ENCODE measurements at places on chromosomes 6 and 20.

- peak; percentile 51 for DNase-seq
Measured at GRCh38 chr6:15491255-15491985, 171.4 kb downstream of the DTNBP1 start.

- DNase-seq: peak; percentile 81
Measured at GRCh38 chr6:2688401-2689064, 62.2 kb downstream of the MYLK4 start.

DNA sequence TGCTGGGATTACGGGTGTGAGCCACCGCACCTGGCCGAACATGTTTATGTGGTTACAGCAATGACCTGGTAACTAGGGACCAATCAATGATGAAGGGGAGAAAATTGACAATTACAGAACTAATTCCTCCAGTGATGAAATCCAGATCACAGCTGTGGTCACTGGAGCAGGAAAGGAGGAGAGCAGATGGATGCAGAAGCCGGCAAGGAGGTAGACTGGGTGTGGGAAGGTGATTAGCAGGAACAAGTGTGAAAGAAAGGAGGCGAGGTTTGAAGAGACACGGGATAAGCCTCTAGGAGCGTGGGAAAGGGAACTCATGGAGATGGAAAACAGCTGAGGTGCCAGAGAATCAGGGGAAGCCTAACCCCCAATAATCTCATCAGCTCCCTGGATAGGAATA lies 17.2 kb upstream of the SPAG4 start:
- DNase-seq: no peak

GRCh38 chr6:116579143-116579542 lies 7.8 kb downstream of the RWDD1 start:
- no peak for DNase-seq

- DNase-seq: no peak
Measured at GRCh38 chr6:150005761-150006651, 19.3 kb downstream of the RAET1L start.

DNA sequence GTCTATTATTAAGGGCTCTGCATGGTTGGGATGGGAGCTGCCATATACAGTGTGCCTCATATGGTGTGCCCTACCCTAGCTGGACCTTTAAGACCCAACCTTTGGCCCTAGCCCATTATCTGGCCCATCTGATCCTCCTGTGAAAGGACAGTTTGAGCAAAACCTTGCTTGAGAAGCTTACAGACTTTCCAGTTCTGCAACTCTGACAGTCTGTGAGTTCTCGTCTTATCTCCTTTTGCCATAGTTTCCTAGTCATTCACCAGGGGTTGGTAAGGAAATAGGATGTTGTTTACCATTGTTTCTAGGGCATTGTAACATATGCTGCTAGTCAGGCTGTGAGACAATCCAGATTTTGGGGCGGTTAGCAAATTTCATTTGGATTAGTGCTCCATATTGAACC lies 17.2 kb downstream of the CTNNBL1 start:
- DNase-seq: no peak

DNA sequence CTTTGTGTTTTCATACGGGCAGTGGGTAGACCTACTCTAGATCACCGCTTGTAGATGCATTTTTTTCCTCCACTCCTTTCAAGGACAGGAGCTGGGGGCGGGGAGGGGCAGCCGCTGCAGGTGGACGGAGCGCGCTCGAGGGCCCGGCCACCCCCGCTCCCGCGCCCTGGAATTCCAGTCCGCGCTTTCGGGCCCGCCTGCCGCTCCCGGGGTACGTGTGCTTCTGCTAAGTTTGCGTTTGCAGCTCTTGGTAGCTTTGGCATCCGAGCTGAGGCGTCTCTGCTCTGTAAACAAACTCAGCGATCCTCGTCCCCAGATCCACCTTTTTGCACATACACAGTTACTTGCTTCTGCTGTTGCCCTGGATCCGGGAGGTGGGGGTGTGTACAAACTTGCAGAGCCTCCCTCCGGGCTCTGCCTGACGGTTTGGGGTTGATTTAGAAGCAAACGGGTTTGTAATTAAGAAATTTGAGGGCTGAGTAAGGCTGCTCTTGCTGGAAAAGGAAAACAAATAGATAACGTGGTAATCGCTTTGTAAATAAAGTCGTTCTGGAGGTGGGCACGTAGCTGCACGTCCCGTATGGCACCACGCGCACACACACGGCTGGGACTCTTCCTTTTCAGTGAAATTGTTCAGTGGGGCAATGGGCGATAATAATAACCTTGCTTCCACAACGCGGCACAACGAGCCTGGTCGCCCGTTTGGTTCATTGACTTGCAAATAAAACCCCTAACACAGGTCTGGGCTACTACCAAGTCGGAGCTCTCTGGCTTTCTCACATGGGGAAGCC lies 973 bp upstream of the CITED2 start:
- peak; percentile 97 for DNase-seq

DNA sequence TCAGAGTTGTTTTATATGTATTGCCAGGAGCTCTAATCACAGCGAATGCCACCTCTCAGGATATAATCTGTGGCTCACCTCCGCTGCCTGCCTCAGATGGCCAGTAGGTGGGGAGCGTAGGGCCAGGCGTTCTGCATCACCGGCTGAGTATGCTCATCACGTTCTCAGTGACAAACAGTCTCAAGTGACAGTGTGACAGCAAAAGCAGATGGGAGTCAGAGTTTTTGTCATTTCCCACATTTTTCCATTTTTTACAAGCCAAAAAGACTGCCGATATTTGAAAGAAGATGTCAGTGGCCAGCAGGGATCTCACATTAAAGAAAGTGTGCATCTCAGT lies 208.7 kb downstream of the ALDH8A1 start:
- no peak for DNase-seq

DNA sequence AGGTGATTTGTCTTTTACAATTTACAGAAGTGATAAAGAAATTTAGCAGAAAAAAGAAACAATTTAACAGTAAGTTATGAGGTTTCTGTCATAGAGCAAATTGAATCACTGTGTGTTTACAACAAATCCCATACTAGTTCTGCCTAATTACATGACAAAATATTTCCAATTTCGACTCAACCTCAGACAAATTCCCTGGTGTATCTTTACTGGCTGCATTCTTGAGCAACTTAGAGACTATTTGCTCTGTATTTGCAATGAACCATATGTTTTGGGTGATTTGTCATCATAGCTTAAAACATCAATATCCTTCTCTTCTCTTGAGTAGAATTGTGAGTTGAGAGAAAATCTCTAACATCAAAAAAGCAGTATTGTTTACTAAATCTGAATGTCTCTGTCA lies 128.7 kb downstream of the SIM1 start:
- DNase-seq: no peak

- no peak for DNase-seq
Measured at GRCh38 chr20:34355427-34355826, 7.6 kb upstream of the ITCH start.

DNA sequence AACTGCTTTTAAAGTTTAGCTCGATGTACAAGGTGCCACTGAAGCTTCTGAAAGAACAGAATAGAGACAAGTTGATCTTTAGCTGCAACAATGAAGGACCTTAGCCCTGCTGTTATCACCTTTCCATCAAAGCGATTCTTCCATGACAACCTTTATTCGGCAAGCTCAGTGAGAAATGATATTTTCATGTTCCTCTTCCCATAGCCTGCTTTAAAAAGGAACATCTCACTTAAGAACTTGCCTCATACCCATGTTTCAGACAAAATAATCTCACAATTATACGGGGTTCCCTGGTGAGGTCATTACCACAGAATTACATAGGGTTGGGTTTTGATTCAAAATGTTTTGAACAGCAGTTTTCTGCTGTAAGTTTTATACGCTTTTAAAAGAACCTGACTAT lies 264.2 kb downstream of the THBS2 start:
- DNase-seq: peak; percentile 41

DNA sequence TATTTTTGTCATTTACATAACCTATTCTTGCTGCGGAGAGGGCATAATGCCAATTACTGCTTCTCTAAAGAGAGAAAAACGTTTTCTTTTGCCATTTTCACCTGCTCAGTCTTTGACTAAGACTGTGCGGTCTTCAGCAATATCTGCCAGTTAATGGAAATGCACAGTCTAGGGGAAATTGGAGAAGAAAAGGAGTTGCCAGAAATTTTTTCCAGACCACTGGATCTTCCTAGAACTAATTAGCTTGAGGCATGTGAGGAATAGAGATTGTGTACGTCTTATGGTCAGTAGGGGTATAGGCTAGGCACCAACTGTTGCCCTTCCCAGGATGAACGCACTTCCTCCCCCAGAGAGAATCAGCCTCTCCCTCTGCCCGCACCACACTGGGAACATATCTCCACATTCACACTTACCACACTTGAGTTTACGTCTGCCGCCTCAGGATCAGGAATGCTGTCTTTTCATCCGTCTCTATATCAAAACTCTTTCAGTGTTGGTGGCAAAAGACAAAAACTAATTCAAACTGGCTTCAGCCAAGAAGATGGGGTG lies 67.9 kb upstream of the E2F3 start:
- no peak for DNase-seq

DNA sequence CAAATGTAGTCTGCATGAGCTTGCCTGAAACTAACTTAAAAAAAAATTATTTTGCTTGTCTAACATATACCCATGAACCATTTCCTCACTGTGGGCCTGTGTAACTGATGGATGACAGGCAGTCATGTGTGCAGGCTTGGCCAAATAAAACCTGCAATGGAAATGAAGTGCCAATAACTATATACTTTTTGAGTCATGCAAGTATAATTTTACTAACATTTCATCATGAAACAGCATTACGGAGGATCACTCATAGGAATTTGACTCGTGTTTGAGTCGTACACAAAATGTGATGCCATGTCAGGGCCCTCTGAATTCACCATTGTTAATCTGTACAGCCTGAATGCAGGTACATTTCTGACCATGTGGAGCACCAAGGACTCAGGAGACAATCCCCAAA lies 46.6 kb downstream of the HDDC2 start:
- no peak for DNase-seq

DNA sequence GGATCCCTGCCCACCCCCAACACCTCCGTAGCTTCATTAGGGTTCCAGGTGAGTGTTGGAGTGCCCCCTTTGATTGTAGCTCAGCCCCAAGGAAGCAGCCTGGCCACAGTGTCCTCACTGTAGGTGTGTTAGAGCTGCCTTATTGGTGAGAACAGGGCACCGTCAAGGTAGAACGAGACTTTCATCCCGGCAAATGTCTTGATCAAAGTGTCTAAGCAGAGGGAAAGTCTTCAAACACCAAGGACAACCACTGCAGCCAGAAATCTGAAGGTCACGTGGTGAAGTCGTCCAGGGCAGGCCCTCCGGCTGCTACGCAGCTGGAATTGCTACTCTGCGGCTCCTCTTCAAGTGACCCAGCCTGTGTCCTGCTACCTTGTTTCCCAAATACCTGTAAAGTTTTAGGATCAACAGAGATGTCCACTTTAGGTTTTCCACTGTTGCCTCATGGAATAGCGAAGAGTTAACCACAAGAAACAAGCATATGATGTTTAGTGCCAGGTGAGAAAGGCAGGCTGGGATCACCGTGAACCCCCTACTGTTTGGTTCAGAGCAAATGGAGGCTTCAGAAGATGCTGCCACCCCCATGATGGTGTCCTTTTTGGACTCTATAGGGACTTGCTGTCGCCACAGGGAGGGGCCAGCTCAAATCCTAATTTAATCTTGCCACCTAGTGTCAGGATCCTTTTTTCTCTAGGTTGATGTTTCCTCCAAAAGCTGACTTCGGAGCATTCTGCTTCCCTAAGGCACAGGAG lies 1.7 kb upstream of the DLL1 start:
- DNase-seq: peak; percentile 16

GRCh38 chr6:5598123-5598522 lies 336.8 kb downstream of the FARS2 start:
- DNase-seq: no peak

DNA sequence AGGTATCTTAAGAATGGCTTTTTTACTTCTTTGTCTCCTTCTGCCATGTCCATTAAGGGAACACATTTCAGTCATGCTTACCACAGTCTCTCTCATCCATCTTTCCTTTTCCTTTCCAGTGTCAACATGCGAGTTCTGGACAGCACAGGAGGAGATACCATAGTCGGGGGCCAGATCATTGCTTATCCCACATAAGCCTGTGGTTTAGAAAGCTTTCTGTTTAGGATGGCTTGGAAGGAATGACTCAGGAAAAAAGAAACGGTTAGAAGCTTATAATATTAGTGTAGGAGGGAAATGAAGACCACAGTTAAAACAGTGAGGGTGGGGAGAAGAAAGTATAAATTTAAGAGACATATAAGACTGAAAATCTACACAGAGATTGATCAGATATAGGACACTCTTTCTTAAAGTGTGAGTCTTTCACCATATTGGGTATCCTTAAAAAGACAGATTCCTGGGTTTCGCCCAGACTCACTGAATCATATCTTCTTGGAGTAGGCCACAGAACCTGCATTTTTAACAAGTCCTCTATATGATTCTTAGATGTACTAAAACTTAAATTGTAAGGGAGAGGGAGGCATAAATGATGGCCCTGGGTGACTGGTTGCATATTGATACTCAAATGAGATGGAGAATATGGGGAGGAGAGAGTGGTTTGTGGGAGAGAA lies 36.1 kb downstream of the DSE start:
- peak; percentile 16 for DNase-seq

DNA sequence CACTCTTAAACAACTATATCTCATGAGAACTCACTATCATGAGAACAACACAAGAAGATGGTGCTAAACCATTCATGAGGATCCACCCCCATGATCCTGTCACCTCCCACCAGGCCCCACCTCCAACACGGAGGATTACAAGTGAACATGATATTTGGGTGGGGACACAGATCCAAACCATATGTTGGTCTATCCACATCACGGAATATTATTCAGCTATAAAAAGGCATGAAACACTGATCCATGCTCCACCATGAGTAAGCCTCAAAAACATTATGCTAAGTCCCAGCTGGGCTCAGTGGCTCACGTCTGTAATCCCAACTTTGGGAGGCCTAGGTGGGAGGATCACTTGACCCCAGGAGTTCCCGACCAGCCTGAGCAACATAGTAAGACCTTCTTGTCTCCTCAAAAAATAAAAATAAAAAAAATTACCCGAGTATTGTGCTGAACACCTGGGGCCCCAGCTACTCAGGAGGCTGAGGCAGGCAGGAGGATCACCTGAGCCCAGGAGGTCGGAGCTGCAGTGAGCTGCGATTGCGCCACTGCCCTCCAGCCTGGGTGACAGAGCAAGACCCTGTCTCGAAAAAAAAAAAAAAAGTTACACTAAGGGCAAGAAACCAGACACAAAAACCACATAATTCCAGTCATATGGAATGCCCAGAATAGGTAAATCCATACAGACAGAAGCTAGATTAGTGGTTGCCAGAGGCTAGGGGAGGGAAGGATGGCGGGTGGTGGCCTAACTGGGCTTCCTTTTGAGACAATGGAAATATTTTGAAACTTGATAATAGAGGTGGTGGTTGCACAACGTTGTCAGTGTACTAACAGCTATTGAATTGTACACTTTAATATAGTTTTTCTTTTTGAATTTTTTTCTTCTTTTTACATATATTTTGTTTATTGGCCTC lies 43.1 kb downstream of the ZNF217 start:
- peak; percentile 35 for DNase-seq

- no peak for DNase-seq
Measured at GRCh38 chr6:31763619-31763940, 1.1 kb downstream of the SAPCD1 start.

DNA sequence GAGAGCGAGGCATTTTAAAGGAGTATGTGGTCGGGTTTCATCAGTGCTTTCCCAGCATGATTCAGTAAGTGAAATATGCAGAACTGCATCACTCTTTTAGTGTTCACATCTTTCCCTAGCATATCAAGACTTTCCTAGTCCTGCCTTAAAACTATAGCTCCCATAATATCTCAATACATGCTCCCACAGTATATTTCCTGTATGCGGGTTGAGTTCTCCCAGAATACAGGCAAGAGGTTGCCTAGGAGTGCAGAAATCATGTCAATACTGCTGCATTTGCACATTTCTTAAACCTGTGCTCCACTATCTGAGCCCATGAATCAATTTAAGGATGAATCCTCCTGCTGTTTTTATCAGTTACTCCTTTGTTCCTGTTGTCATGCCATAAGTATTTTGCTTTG lies 386.6 kb upstream of the SLC35B3 start:
- DNase-seq: no peak
